ENCODE measurements at places on chromosomes 11 and 22.

DNA sequence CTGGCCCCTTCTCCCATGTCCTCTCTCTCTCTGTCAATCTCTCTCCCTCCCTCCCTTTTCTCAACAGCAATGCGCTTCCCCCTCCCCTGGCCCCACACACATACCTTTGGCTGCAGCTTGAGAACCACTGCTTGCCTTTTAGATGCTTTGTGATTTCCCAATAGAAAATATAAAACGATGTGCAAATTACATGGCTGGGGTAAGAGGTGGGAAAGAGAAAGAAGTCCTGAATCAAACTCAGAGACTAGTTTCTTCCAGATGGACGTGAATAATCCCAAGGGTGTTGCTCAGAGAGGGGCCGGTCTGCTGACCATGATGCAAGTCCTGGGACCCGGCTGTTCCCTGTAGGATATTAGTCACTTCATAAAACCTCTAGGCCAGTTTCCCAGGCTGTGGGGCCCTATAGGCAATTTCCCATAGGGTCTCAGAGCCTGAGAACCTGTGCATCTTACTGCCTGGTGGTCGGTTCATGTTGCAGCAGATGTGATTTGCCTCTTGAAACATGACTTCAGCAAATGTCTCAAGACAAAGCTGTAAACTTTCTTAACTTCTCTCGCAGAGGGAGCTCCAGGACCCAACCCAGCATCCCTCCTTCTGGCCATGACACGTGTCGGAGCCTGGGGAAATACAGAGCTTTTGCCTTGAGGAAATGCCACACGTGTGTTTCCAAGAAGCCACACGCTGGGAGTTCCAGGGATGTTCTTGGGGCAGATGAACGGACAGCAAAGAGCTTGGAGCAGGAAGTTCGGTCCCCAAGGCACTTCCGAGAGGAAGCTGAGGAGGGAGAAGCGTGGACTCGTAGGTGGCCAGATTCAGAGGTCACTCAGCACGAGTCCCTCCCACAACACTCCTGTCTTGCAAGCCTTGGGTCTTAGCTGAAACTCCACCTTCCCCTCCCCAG lies 34.5 kb upstream of the ETS1 start:
- no peak for DNase-seq

GRCh38 chr11:111975076-111975806 lies 38.1 kb downstream of the DIXDC1 start:
- DNase-seq = no peak

- no peak for DNase-seq
These were observed 151.7 kb downstream of the CEP164 start for GRCh38 chr11:117479372-117479771.

GRCh38 chr11:93032580-93032979 lies 63.1 kb downstream of the MTNR1B start:
- no peak for DNase-seq

GRCh38 chr11:9210922-9211320 lies 54.2 kb downstream of the DENND5A start:
- no peak for DNase-seq

- no peak for DNase-seq
These were observed 21.3 kb downstream of the ANKK1 start for GRCh38 chr11:113408887-113409286.

DNA sequence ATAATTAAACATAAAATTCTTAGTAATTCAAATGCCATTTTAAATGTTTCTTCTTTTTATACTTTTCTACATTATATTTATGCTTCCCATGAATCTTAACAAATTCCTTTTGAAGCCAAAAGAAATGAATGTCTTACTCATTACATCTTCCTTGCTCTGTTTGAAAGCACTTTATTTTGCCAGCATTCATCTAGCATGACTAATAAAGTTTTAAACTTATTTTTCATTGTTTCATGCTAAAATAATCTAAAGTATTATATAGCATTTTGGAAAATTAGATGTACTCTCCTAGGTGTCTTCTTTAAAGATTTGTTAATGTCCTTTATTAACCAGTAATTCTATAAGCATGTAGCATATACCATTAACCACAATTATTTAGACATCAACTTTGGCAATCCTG lies 9.7 kb upstream of the PIWIL4 start:
- no peak for DNase-seq

DNA sequence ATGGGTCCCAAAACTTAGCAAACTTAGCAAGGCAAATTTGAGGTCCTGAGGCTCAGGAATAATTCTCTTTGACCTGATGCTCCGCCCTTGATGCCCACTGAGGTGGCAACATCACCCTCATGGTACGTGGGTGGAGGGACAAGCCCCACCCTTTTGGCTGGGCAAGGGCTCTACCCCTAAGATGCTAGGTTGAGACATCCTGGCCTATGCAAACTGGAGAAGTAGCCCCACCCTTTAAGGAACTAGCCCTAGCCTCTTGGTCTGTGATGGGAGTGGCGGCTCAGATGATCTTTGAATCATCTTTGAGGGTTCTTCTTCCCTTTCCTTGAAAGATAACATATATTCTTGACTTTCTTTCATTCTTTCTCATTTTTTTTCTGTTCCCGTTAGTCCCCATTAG lies 32.9 kb downstream of the CABIN1 start:
- no peak for DNase-seq

GRCh38 chr11:116170526-116171120 lies 602.2 kb downstream of the BUD13 start:
- no peak for DNase-seq

GRCh38 chr22:46355369-46355995 lies 20.0 kb downstream of the TRMU start:
- DNase-seq = peak; percentile 21

- DNase-seq = no peak
These were observed 96.9 kb downstream of the MTMR3 start for GRCh38 chr22:29979777-29980321.

- DNase-seq = no peak
These were observed 65.3 kb downstream of the AMBRA1 start for GRCh38 chr11:46528445-46529094.

- no peak for DNase-seq
These were observed 7.6 kb downstream of the DDIAS start for GRCh38 chr11:82909015-82909640.

GRCh38 chr22:26910845-26911244 lies 253.5 kb downstream of the MIAT start:
- DNase-seq = no peak

DNA sequence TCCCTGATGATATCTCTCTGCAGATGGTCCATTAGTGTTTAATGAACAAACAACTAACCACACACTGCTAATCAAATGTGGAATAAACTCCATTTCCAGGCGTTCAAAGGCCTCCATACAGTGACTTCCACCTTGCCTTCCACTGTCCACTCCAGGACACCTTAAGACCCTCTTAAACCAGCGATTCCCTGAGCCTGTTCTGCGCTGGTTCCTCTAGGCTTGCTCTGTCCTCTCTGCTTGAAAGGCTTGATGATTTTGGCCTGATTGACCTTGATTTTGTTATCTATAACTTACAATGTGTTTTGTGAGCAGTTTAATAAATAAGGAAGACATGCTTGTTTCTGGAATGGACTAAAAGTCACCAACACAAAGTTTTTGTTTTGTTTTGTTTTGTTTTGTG lies 12.0 kb downstream of the OVCH2 start:
- no peak for DNase-seq

GRCh38 chr22:35357883-35358621 lies 22.8 kb upstream of the HMOX1 start:
- DNase-seq = no peak

GRCh38 chr11:130465263-130465662 lies 16.8 kb downstream of the ADAMTS15 start:
- DNase-seq = no peak

- no peak for DNase-seq
These were observed 16.3 kb downstream of the CPSF7 start for GRCh38 chr11:61413496-61413895.

DNA sequence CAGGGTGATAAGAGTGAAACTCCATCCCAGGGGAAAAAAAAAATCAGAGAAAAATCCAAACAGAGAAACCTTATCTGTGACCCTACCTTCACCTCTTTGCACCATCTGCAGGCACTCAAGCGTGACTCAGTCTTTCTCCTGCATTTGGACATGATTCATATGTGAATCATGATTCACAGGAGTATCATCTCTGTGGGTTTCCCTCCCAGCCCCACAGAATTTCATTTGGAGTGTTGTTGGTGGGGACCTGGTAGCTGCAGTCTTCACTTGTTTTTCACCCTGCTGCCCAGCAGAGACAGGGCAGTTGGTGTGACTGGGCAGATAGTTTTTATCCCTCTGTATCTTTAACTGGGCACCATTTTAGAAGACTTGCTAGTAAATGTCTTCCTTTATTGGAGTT lies 75.7 kb downstream of the DEPDC5 start:
- no peak for DNase-seq

DNA sequence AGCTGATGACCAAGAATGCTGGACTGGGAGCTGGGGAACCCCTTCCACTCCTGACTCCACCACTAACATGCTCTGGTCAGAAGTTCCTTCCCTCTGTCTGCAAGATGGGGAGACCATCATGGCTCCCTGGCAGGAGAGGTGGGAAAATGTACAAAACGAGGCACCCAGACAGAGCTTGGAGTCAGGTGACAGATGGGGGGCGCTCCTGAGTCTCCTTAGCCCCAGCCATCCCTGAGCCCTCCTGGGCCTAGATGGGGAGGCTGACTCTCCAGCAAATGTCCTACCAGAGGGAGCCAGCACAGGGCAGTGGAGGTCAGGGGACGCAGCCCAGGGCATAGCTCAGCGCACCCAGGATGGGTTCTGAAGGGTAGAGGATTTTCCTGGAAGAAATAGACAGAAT lies 20.0 kb downstream of the KCNJ4 start:
- no peak for DNase-seq

DNA sequence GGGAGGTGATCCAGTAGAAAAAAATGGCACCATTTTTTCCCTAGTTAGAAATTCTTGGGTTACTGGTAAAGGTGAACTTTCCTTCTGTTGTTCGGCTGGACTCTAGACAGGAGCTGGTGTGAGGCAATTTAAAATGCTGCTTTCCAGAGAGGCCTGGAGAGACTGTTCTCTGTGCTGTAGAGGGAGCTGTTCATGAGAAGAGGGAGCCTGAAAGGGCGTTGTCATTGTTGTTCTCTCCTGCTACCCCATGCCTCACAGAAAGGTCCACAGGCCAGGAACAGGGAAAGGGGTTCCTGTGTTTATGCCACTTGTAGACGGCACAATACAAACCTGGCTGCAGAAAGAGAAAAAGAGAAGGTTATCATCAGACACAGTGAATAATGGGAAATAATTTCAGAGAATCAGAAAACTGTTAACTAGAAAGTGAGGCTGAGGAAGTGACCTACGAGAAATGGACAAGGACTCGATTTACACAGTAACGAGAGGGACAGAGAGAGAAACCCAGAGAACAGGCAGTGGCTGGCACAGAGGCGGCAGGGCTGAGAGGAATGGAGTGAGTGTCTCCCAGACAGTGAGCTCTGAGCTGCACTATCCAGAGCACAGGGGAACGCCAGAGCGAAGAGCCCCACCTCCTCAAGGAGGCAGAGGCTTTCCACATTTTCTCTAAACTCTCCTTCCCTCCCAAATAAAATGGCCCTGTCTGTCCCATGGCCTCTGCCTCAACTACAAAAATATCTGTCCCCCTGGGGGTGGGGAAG lies 109.2 kb downstream of the RRM1 start:
- DNase-seq = no peak

- no peak for DNase-seq
These were observed 671 bp upstream of the PICALM start for GRCh38 chr11:86069408-86070101.

GRCh38 chr22:19607192-19608002 lies 83.2 kb upstream of the CLDN5 start:
- no peak for DNase-seq

DNA sequence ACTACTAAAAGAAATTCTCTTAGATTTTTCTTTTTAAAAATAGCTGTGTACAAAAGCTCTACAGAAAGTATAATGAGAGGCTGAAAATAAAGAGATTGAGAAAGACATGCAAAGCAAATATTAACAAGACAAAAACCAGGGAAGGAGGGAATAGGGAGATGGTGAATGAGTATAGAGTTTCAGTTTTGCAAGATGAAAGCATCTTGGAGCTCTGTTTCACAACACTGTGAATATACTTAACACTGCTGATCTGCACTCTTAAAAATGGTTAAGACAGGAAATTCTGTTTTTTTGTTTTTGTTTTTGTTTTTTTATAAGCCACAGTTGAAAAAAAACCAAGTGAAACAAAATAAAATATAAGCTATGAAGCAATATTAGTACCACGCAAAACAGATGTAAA lies 5.5 kb downstream of the TMEM218 start:
- no peak for DNase-seq

- no peak for DNase-seq
These were observed 7.5 kb downstream of the PGM2L1 start for GRCh38 chr11:74390697-74391096.

DNA sequence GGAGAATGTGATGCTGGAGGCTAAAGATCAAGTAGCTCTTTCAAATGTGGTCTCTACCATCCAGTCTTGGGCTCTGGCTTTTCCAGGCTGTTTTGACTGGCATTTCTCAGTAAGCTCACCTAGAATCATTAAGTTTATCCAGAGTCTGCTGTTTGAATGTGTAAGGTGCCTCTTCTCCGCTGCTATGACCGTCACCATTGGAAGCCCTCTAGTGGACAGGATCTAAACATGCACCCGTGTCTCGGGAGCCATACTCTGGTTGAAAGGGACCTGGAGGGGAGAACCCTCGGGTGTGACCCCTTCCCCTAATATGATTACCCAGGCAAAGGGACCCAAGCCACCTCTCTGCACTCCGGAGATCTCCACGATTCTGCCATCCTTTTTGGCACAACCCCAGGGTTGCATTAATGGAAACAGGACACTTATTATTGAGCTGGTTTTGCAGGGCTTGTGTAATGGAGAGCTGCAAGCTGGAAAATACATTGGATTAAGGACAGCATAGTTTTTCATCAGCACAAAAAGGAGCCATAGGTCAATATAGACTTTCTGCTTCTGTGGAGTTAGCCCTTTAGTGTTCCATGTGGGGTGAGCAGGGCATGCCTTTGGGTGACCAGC lies 191.0 kb upstream of the LARGE1 start:
- DNase-seq = no peak

DNA sequence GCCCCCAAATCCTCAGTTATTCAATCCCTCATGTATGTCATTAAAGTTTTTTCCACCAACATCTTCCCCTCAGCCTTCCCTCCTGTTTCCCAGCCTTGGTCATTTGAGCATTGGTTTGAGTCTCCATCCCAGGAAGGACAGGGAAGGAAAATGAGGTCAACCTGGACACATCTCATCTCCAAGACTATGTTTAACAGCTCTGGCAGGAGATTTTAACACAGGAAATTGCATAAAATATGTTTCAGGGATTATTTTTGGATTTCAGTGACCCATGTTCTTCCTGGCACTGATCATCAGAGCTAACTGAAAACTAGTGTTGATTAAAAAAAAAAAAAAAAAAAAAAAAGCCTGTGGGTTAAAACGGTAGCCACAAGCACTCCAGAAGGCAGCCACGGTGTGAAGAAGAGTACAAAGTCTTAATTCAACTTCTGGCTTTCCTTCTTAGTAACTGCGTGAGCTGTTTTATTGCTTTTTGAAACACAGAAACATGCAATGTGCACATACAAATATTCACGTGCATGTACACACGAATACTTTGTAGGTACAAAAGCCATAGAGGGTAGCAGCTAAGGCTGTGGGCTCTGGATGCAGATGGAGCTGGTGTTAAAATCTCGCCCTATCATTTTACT lies 164.4 kb upstream of the DDI1 start:
- no peak for DNase-seq
